ENCODE measurements at places on chromosomes 6 and 20. TPM values are rescaled to one million over a fixed set of nuclear protein-coding genes. Genes with fewer than 3 reads are reported as not detected.

Gene CALHM6
- 2.3 TPM for total RNA-seq

GRCh38 chr6:148565930-148566663 lies 180.7 kb upstream of the UST start:
- DNase-seq, result no peak

Gene SLC22A2
- total RNA-seq, result not detected

DNA sequence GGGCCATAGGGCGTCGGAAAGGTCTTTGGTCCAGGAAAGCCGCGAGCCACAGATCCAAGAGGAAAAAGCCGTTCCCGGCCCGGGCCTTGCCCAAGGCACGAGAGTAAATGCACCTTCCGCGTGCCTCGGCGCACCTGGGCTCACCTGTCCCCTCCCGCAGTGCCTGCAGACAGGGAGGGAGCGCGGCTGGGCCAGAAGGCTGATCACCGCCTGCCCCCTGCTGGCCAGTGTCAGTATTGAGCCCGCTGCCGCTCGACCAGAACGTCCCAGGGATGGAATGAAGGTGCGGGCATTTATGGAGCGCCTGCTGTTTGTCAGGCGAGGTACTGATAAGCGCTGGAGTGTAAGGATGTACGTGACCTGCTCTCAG lies 679 bp upstream of the LPIN3 start:
- DNase-seq, result peak; percentile 97

Gene HLA-DPA1
- total RNA-seq, result 81.7 TPM

DNA sequence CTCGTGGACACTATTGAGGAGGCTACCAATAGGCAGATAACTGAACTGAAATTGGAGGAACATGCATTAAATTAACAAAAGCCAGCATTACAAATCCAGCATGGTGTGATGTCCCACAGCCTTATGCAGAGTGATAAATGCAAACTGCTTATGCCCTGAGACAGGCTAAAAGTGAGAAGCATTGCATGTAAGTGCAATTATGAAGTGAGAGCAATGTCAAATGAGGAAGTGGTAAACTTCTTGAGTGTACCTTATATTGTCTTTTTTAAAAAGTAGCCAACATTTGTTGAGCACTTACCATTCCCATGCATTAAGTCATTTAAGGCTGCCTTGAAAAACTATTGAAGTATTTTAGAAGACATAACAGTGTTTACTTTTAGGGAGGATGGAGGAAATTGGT lies 212.2 kb downstream of the TBC1D7 start:
- DNase-seq, result no peak

Gene MMUT
- total RNA-seq, result 8.3 TPM

DNA sequence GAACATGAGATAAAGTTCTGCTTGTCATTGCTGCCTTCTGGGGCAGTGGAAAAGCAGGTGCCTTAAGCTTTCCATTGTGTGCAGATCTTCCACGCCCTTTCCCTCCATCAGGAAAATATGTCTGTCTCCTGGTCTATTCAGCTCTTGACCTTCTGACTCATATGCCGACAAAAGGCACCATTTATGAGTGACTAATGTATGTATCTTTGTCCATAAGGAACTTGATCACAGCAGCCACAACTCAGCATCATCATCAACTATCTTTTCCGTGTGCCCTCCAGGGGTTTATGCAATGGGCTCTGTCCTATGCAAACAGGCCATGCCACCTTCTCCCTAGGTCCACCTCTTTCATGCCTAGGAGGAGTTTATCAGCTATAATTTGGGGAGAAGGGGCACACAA lies 102.7 kb upstream of the QKI start:
- DNase-seq, result no peak

GRCh38 chr6:154962753-154963152 lies 32.4 kb upstream of the TIAM2 start:
- no peak for DNase-seq

Gene PEDS1
- total RNA-seq, result 9.6 TPM

DNA sequence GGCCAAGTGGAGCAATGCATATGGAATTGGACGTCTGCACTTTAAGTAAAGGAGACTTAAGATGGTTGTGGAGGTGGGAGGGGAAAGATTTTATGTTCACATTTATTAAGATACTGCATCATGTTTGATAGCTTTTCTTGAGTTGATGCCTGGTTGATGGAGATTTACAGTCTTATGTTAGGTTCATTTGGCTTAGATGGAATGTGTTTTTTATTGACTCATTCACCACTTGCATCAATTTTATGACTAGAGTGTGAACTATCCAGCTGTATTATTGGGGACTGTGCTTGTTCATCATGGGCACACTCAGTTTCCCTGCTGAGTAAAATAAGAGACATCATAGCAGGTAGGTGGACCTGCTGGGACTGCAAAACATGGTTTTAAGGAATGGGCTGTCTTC lies 91.2 kb upstream of the SCP2D1 start:
- no peak for DNase-seq

- DNase-seq, result no peak
These were observed 3.6 kb upstream of the NHLRC1 start for GRCh38 chr6:18126121-18126520.
